CD4-positive, alpha-beta T cell treated with Interleukin-6 at 100 ng/mL for 8 hours (primary cell): ENCODE measurements at places on chromosomes 6 and 20.

DNA sequence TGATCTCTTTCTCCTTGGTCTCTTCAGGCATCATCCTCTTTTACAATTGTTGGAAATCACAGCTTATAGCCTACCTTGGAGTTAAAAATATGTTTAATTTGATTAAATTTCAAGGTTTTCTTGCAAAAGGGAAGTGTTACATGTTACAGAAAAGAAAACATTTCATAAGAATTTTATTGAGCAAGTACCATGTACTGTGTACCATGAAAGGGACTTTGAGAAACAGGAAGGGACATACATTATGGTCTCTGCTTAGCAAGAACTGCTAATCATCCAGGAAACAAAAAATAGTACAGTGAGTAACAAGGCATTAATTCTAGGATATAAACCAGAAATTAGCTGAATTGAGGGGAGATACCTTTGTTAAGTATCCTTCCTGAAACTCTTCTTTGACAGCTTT, 145.3 kb upstream of the SPACA1 start:
- DNase-seq = no peak

DNA sequence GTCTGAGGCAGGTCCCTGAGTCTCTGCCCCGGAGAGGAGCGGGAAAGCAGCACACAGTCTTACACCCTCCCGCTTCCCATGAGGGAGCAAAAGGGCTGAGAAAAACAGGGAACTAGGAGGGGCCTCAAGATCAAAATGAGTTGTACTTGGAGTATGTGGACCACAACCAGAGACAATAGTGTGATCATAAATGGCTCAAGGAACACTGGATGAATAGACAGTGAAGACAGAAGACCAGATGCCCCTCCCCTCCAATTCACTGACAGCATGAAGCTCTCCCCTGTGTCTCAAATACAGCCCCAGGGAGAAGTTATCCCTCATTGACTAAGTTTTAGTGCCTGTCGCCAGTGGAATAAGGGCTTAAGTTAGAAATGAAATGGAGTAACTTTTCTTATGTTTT, 191.0 kb downstream of the TFAP2A start:
- DNase-seq = no peak

DNA sequence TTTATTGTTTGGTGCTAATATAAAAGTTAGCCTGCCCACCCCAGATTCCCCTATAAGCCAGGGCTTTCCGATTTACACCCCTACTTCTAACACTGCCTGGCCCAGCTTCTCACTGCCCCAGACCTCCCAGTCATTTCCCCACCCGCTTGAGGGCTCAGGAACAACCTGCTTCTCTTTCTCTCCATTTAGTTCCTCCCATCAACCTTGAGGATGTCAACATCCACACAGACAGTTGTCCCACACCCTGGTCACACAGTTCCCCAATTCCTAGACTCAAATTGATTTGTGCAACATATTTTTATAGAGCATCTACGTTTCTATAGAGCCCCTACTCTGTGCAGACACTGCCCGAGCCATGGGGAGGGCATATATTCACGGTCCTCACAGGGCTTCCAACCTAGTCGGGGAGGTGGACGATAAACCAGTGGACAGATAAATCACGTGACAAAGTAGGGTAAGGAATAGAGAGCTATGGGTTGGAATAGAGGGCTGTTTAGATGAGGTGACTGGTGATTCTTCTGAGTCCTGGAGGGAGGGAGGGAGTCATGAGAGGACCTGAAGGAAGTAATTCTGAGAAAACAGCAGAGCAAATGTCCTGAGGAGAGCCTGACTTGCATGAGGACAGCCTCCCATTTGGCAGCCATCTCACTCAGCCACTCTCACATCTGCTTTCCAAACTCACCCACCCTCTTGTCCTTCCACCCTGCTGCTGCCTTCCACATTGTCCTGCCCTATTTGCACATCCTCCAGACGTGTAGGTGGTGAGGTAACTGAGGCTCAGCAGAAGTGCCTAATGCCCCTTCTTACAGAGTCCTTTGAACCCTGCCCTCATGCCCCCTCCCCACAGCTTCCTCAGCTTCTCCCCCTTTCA, 6.3 kb downstream of the GABRR2 start:
- DNase-seq = no peak

DNA sequence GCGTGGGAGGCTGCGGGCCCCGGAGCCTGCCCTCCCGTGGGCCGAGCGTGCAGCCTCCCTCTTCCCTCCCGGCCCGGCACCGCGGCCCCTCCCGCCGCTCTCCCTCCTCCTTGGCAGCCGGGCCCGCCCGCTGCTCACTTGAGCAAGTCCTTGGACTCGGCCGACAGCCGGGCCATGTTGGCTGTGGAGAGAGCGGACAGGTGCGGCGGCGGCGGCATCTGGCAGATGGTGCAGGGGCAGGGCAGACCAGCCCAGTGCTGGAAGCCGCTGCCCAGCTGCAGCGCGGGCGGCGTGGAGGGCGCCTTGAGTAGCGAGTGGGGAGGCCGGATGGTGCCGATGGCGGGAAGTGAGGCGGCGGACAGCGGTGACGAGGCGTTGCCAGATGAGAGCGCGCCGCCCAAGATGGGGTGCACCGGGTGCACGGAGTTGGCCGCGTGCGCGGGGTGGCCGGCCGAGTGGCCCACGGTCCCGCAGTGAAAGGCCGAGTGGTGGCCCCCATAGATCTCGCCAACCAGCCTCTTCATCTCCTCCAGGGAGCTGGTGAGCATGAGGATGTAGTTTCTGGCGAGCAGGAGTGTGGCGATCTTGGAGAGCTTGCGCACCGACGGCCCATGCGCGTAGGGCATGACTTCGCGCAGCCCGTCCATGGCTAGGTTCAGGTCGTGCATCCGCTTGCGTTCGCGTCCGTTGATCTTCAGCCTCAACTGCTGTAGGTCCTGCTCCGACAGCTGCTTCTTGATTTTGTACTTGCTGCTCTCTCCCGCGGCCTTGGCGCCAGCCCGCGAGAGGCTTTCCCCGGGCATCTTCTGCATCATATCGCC, 766 bp downstream of the OLIG3 start:
- DNase-seq = no peak

DNA sequence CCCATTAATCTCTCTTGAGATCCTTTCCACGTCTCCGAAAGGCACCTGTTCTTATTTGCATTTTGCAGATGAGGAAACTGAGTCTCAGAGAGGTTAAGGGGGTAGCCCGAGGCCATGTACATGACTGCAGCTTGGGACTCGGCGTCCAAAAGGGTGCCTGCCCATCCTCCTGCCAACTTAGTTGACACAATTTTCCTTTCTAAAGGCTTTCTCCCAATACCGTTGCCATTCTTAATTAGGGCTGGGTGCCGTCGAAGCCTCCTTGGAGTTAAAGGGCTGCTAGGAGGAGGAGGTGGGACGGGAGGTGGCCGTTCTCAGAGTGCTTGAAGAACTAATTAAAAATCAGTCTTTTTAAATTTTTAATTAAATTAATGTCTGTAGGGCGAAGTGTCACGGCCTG, 546 bp upstream of the PSMG4 start:
- no peak for DNase-seq

GRCh38 chr6:19866985-19867627, 29.9 kb downstream of the ID4 start:
- DNase-seq = no peak
